ENCODE measurements at places on chromosomes 12 and 14.

GRCh38 chr14:52078095-52078531 lies 9.3 kb upstream of the NID2 start:
- no peak for DNase-seq

- DNase-seq: no peak
Measured at GRCh38 chr14:51884086-51884927, 23.9 kb downstream of the GNG2 start.

- no peak for DNase-seq
Measured at GRCh38 chr14:73715707-73716106, 1.5 kb upstream of the PNMA1 start.

- DNase-seq: no peak
Measured at GRCh38 chr14:53514197-53514596, 361.1 kb upstream of the DDHD1 start.

GRCh38 chr12:115078990-115079389 lies 395.0 kb upstream of the TBX3 start:
- no peak for DNase-seq

DNA sequence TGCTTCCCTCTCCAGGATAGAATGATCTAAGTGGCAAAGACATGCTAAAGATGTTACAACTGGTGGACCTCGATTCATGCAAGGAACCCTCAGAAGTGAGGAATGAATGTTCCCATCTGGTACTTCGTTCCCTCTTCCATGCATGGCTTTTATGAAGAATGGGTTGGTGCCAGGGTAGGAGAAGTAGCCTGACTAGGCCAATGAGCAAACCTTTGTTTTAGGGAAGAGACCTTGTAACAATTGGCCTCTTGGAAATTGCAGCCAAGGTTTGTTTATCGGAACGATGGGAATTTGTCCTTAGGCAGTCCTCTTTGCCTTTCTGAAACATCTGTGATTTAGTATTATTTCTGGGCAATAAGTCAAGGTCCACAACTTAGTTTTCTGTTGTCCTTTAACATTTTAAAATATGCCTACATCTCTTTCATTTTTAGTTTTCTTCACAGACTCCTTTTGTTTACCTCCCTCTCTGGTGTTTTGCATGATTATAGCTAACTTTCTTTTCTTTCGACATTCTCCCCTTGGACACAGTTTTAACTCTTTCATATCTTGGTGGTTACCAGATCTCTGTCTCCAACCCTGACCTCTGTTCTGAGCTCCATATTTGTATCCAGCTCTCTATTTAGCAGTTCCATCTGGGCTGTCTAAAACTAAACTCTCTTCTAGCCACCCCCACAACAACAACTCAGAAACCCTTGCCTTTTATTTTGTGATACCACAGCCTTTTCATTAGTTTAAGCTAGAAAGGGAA lies 70.0 kb downstream of the DIP2B start:
- DNase-seq: no peak

GRCh38 chr12:102232446-102232845 lies 34.8 kb upstream of the PMCH start:
- no peak for DNase-seq

GRCh38 chr14:36647417-36647823 lies 14.2 kb upstream of the PAX9 start:
- no peak for DNase-seq

- DNase-seq: no peak
Measured at GRCh38 chr12:82299319-82300025, 58.7 kb downstream of the CCDC59 start.

- no peak for DNase-seq
Measured at GRCh38 chr14:69312608-69313007, 52.6 kb downstream of the GALNT16 start.

DNA sequence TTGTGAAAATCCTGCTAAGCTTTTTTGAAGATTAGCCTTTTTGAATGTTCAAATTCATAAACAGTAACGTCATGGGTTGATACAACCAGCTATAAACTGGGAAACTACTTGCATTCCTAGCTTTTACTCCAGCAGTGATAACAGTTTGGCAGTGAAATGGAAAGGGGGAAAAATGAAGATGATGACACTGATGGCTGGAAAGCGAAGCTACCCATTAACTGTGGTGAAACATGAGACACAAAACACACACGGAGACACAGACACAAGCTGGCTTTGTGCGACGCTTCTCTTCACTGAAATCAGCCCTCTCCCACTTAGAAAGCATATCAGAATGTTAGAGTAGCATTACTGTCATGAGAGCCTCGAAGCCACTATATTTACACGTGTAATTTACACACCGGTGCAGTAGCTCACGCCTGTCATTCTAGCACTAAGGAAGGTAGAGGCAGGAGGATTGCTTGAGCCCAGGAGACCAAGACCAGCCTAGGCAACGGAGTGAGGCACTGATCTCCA lies 15.7 kb downstream of the VPS37B start:
- no peak for DNase-seq

DNA sequence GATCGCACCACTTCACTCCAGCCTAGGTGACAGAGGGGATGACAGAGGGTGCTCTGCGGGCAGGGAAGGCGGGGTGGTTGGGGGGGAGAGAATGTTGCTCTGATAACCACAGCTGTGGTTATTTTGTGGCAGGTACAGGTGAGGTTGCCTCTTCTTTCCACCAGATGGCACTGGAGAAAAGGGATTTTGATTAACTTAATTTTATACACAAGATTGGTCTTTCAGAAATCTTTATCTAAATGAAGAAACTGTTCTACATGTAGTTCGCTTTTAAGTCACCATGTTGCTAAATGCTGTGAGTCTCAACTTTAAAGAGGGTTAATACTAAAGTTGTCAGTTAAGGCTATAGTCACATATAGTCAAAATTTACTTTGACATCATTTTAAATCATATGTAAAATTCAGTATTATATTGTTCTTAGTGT lies 25.7 kb downstream of the FGF23 start:
- no peak for DNase-seq

DNA sequence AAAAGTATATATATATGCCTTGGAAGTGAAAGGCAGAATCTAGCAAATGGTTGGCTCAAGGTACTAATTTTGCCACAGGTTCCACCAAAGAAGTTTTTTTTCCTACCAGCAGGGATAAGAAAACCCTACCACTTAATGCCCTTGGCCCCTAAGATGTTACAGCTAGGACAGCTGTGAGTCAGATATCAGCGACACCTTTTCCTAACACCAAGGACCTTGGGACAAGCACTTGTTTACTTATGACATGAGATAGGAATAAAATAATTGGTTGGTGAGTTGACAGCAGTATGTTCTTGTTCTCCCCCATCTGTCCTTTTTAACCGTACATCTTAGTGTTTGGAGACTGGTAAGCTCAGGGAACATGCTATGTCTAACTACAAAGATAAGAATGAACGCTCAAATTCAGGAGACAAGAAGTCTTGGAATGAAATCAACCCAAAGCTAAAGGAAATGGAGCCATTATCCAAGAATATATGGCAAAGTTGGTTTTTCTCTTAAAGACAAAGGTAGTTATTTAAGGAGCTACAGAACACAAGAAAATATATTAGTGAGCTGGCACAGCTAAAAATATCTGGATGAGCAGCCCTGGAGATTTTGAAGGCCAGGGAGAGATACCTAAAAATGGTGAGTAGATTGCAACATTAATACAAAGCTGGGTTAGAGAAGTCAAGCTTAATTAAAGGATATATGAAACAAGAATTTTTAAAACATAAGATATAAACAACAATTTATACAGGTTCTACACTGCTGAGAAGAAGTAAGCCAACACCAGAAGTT lies 126.8 kb downstream of the TMTC1 start:
- no peak for DNase-seq

DNA sequence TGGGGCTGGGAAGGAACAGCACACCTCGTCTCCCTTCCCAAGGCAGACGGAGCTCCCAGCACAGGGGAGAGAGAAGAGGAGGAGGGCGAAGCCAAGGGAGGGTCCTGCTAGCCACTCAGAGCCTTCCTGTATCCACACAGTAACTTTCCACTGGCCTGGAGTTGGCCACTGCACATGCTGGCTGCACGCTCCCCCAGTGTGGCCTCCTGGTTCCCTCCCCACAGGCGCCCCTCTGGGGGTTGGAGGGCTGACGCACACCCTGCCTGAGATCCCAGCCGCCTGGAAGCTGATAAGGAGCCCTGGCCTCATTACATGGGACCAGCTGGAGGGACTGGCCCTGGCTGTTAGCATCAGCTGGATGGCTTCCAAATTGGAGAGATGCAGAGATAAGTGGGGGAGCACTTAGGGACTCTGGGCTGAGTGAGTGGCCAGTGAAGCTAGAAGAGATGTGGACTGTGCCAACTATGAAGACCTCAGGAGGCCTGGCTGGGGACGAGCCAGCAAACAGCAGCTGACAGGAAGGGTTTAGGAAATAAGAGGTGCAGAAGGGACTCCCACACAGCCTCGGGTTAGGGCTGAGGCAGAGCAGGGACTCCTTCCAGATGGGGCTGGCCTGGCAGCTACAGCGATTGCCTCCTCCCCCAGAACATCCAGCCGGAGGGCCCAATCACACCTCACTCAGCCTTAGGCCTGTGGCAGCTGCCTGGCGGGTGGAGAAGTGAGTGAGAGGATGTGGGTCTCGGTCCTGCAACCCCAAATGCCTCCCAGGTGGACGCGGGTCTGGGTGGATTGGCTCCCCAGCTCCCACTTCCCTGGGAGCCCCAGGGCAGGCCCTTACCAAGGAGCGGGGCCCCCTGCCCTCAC lies 26.3 kb upstream of the BCDIN3D start:
- DNase-seq: no peak

- no peak for DNase-seq
Measured at GRCh38 chr14:33932576-33933345, 18.1 kb downstream of the EGLN3 start.

DNA sequence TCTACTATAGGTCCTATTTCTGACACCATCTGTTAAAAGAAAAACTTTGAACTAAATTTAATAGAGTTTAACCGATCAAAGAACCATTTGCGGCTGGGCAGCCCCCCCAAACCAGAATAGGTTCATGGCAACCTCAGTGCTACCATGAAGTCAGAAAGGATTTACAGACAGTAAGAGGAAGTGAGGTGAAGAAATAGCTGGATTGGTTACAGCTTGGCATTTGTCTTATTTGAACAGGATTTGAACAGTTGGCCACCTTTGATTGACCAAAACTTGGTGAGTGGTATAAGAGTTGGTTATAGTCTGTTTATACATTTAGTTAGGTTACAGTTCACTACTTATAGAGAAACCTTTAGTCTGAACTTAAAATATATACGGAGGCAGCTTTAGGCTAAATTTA lies 88.9 kb downstream of the TXNDC16 start:
- no peak for DNase-seq

DNA sequence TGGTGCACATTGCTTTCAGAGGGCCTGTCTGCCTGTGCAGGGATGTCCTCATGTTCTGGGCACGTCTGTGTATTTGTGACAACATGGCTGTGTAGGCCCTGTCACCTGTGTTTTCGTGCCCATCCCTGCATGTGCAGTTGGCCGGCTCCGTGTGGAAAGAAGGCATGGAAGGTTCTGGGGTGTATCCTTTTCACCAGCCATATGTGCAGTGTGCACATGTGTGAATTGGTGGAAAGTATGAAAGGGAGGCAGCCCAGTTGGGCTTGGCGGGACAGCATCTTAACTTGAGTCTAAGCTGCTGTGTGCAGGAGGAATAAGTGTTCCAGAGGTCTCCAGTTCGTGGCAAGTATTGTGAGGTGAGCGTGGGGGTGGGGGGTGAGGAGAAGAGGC lies 669 bp downstream of the TSPAN11 start:
- DNase-seq: no peak

GRCh38 chr12:115337693-115338543 lies 653.9 kb upstream of the TBX3 start:
- DNase-seq: no peak

GRCh38 chr14:103520657-103521437 lies 1.8 kb downstream of the CKB start:
- no peak for DNase-seq

DNA sequence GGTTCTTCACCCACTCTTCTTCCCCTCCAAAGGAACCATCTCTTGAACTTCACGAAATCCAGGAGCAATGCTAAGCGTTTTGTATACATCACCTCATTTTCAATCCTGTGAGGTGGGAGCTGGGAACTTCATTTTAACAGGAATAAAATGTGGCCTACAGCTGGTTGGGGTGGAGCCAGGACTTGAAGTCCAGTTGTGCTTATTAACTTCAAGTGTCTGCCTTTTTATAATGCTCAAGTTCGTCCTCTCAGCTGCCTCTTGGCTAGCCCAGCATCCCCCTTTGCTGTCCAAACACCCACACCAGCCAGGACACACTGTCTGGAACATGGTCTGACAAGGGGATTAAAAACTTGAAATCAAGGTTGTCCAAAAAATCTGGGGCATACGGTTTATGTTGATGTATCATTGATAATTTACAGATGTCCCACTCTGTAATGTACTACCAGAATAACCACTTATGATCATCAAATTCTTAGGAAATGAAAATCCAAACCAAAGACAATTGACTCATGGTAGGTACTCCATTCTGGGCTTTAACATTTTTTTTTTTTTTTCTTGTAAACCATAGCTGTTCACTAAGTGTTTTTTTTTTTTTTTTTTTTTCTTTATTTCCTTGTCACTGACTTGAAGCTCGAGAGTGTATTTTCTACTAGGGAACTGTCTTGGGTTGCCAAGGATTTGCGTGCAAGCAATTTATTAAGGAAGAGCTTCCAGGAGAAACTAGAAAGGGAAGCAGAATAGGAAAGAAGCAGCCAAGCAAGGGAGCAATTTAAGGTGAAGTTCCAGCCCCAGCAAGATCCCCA lies 252.3 kb downstream of the EFCAB11 start:
- no peak for DNase-seq

DNA sequence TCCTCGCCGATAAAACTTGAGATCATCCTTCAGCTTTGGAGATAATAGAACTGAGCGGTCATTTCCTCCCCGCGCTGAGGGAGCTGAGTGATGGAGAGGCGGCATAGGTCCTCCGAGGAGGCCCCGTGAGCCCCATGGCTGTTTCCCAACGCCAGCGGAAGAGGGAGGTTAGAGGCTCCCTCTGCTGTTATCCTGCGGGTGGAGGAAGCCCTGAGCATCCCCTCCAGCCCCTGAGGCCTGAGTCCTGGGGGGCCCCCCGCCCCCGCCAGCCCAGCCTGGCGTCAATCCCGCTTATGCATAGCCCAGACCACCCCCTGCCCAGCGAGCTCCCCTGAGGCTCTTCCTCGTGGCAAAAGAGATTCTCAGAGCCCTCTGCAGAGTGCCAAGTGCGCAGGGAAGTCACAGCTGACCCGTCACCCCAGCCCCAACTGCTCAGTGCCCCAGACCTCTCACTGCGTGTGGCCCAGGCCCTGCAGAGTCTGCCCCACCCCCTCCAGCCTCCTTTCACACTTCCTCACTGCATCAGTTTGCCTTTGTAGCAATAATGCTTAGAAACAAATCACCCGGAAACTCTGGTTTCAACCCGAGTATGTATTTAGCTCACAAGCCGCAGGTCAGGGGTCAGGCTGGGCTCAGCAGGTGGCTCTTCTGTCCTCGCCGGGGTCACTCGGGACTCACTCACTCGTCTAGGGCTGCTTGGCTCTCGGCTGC lies 44.7 kb upstream of the GALNT9 start:
- DNase-seq: no peak

- DNase-seq: no peak
Measured at GRCh38 chr12:109541413-109541726, 31.9 kb downstream of the MMAB start.
